ENCODE measurements at places on chromosomes 5 and 9.

- no peak for DNase-seq
Measured at GRCh38 chr5:159002171-159002570, 97.5 kb downstream of the EBF1 start.

GRCh38 chr5:32020271-32020670 is 153.8 kb downstream of the GOLPH3 start:
- DNase-seq = no peak

DNA sequence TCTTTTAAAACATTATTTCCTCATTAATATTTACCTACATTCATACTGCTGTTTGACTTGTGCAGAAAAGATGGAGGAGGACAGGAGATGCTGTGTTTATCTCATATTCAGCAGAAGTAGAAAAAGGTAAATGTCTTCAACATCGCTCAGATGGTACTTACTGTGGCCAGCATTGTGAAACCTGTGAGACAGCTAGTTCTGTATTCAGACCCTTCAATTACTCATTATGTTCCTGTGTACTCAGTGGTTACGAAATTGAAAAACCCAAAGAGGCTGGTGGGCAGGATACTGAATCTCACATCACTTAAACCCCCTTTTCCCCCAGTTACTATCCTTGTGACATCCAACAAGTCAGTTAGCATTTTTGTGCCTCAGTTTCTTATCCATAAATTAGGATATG is 216.0 kb downstream of the KDM4C start:
- no peak for DNase-seq

GRCh38 chr5:94540856-94541494 is 77.4 kb downstream of the KIAA0825 start:
- DNase-seq = no peak

- no peak for DNase-seq
Measured at GRCh38 chr9:26870292-26870691, 22.3 kb downstream of the CAAP1 start.

DNA sequence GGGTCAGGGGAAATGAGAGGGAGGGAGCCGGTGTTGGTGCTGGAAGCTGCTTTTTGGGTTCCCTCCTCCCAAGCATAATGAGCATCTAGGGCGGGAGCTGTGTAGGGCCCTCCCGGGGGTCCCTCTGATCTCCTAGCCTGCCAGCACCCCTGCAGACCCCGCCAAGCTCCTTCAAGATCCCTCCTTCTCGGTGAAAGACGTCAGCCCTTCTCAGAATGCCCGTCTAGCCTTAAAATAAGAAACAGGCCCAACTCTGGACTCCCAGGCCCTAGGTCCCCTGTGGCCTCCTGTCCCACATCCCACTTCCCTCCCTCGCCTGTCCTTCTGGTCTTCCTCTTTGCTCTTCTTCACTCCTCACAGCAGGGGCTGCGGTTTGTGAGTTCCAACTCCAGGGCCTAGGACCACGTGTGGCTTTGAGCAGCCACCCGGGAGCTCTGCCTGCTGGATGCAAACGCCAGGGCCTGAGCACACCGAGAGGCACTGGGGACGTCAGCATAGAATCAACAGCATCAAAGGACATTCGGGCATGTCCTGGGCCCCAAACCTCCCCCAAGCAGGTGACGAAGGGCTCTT is 8.8 kb upstream of the SCGB3A1 start:
- no peak for DNase-seq

DNA sequence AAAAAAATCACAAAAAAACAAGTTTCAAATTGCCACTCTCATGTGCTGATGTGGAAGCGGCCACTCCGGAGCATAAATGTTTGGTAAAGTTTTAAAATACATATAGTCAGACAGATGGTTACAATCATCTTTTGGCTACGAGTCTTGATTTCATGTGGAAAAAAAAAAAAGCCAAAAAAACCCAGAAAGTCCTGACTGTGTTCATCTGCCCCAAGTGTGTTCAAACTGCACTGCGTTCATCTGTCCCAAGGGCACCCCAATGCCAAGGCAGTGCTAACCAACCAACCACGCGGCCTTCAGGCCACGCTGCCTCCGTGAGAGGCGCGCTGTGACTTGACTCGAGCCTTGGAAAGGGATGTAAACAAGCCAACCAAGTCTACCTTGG is 127.1 kb downstream of the MYO10 start:
- DNase-seq = no peak

GRCh38 chr9:72753266-72753893 is 199.5 kb downstream of the ALDH1A1 start:
- DNase-seq = no peak

GRCh38 chr9:116336133-116336862 is 182.7 kb downstream of the PAPPA start:
- DNase-seq = no peak

GRCh38 chr5:28254846-28255245 is 1216.5 kb upstream of the CDH9 start:
- no peak for DNase-seq

- peak; percentile 20 for DNase-seq
Measured at GRCh38 chr5:149549461-149550267, 1.6 kb downstream of the CSNK1A1 start.

DNA sequence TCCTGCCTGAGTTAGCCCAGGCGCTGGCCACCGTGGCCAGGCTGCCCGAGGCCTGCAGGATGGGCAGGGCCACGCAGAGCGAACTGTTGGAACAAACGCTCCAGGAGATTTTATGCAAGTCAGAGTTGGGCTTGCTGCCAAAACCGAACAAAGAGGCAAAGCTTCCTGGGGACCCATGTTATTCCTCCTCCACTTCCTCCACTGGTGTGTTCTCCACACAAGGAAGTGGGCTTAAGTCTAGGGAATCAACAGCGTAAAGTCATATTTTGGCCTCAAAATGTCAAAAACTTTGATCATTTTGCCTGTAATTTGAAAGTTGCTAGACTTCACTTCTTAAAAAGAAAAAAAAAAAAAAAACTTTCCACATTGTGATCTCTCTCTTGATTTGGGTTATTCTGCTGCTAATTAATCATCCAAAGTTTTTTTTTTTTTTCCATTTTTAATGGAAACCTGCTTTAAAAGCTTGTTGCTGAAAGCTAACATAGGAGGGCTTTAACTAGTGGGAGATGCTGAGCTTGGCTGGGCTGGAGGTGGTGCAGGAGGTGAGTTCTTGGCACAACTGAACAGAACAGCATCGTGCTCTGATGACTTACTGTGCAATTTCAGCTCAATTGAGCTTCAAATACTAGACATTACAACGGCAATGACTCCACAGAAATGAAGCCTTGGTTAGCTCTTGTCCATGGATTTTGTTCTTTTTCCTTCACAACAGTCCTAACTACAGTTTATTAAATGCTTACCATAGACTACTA is 73.0 kb downstream of the PTPDC1 start:
- no peak for DNase-seq

GRCh38 chr5:136232316-136232715 is 39.4 kb upstream of the SMIM32 start:
- no peak for DNase-seq

DNA sequence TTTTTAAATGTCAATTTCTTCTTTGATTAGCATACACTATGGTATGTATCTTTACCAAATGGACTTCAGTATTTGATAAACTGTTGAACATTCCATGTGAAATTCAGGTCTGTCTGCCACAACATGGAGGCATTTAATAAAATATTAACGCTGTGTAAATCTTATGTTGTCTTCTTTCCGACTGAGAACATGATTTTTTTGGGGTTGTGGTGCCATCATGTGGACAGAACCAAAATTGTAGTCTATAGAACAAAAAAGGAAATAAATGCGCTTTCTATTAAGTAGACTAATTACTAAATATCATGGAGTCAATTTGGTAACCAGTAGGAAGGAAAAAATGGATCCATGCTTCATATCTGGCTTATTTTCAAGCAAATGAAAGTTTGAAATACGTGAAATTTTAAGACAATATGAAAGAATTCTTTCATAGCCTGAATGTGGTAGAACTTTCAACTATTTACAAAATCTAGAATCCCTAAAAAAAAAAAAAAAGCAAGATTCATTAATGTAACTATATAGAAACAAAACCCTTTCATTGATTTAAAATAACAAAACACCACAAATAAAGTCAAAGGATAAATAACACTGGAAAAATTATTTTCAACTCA is 2.8 kb upstream of the PLK2 start:
- peak; percentile 29 for DNase-seq
